Transverse colon (tissue), 4 donors: ENCODE measurements at places on chromosomes 11 and 22.
A peak's percentile ranks its signal among the peaks of the same experiment; 100 is the strongest.

DNA sequence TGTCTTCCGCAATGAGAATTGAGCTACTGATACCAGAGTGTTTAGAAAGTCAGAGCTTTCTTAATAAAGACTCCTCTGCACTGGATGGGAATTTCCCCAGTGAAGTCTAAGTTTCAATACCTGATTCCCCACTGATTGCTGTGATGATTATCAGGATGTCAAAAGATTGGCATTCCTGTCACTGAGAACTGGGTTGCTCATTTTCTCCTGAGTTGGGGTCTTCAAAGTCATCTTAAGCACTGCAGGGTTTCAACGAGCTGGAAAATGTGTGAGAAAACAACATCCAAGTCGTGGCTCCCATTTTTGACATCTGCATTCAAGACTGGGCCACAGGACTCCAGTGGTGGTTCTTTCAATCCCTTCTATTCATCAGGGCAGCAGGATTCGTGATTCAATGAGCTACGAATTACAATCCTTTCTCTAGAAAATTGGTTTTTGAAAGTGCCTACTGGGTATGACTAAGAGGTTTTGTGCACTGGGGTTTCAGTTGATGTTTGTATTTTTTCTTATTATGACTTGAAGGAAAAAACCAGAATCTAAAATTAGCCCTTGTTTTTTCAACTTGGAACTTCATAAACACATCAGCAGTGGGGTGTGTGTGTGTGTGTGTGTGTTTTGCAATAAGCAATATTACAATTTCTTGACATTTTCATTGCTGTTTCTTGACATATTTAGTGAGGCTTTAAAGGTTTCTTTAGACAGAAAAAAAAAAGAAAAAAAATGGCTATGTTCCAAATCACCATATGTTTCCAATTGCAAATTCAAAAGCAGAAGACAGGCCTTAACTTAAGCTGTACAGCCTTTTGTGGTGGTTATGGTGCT lies 233.0 kb downstream of the FAM76B start:
- H3K27me3 ChIP-seq: no peaks in the 10 kb centered on the region
- DNase-seq: no peak
- no peaks in the 10 kb centered on the region for H3K4me1 ChIP-seq

GRCh38 chr22:48489551-48490499 lies 1337.8 kb downstream of the BRD1 start:
- H3K36me3 ChIP-seq: no peaks in the 10 kb centered on the region
- H3K27me3 ChIP-seq: peaks cover 63% of the 10 kb centered on the region
- DNase-seq: no peak

DNA sequence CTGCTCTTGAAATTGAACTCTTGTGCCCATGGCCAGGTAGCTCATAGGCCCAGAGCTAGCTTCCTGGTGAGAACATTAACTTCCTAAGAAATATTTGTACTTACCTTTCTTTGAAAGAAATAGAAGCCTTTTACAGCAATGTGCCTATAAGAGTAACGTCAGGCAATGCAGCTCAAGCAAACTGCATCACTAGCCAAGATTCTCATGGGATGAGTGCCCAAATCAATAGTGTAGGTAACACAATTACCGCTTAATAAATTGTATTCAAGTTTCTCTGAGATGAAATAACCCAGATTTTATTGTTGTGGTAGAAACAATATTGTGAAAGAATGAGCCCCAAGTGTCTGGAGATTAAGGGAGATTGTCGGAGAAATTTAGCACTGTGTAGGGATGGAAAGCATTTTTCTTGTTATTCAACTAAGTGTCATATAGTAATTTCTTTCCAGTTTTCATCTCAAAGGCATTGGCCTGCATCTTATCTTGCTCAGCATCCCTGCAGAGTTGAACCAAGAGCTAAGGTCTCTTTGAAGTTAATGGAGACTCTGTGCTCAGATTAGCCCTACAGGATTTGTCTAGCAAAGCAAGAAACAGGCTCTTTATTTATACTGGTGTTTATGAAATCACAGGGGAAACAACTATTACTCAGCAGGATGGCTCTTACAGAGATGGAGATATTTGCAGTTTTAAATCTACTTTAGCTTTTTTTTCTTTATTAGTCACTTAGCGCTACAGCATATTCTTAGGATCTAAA lies 321.0 kb upstream of the PDGFD start:
- no peaks in the 10 kb centered on the region for H3K4me1 ChIP-seq
- no peaks in the 10 kb centered on the region for H3K36me3 ChIP-seq

DNA sequence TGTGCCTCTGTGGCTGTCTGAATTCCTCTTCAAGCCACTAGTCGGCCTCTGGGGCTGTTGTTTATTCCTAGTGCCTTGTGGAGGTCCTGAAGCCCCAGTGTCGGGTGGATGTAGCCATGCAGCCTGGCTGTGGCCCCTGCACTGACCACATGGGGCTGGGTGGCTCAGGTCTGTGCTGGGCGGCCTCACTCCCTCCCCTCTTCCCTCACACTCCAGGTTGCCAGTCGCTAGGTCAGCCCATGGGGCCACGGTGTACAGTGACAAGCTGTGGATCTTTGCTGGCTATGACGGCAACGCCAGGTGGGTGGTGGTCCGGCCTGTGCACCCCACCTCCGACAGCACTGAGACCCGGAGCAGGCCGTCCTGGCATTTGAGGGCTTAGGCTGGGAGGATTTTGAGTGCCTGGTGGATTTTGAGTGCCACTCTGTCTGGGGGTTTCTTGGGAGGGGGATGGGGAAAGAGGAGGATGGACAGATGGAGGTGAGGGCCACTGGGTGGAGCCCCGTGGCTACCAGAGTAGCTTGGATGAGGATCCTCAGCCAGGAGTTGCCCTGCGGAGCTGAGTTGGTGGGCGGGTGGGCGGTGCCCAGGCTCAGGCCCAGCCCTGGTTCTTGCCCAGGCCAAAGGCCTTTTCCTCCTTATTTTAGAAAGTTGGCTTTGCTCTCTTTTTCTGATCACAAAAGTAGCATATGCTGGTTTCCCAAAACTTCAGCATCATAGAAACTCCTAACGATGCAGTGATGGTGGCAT lies 6.7 kb downstream of the LZTR1 start:
- no peaks in the 10 kb centered on the region for H3K36me3 ChIP-seq
- peaks cover 2% of the 10 kb centered on the region for H3K4me1 ChIP-seq
- no peaks in the 10 kb centered on the region for H3K27me3 ChIP-seq
- H3K4me3 ChIP-seq: no peak overlapping the region
- no peak overlapping the region for H3K27ac ChIP-seq

DNA sequence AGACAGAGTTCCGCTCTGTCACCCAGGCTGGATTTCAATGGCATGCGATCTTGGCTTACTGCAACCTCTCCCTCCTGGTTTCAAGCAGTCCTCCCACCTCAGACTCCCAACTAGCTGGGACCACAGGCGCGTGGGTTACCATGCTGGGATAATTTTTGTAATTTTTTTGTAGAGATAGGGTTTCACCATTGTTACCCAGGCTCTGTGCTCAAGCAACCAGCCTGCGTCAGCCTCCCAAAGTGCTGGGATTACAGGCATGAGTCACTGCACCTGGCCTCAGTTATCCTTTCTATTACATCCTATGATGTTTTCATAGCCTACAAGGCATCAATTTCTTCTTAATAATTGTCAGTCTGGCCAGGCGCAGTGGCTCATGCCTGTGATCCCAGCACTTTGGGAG lies 36.5 kb downstream of the LRRC74B start:
- H3K27me3 ChIP-seq: no peaks in the 10 kb centered on the region
- H3K4me3 ChIP-seq: no peak overlapping the region
- no peaks in the 10 kb centered on the region for H3K4me1 ChIP-seq
- no peak overlapping the region for H3K27ac ChIP-seq

GRCh38 chr11:328012-328411 lies 7.4 kb upstream of the IFITM3 start:
- no peak overlapping the region for H3K27ac ChIP-seq
- no peaks in the 10 kb centered on the region for H3K27me3 ChIP-seq
- H3K4me3 ChIP-seq: no peak overlapping the region
- H3K4me1 ChIP-seq: peaks cover 34% of the 10 kb centered on the region
- no peak for DNase-seq

- no peaks in the 10 kb centered on the region for H3K36me3 ChIP-seq
- peaks cover 3% of the 10 kb centered on the region for H3K4me1 ChIP-seq
- no peak overlapping the region for H3K4me3 ChIP-seq
- DNase-seq: no peak
- H3K27ac ChIP-seq: no peak overlapping the region
These were observed 62.9 kb downstream of the MYEOV start for GRCh38 chr11:69356703-69357457.

GRCh38 chr11:123707606-123708205 lies 33.8 kb downstream of the ZNF202 start:
- no peaks in the 10 kb centered on the region for H3K4me1 ChIP-seq
- no peak overlapping the region for H3K27ac ChIP-seq
- H3K4me3 ChIP-seq: no peak overlapping the region

GRCh38 chr11:128231845-128232410 lies 355.4 kb downstream of the ETS1 start:
- peaks cover 11% of the 10 kb centered on the region for H3K4me1 ChIP-seq
- H3K4me3 ChIP-seq: no peak overlapping the region
- no peak for DNase-seq
- no peaks in the 10 kb centered on the region for H3K36me3 ChIP-seq
- no peaks in the 10 kb centered on the region for H3K27me3 ChIP-seq
- H3K27ac ChIP-seq: no peak overlapping the region

DNA sequence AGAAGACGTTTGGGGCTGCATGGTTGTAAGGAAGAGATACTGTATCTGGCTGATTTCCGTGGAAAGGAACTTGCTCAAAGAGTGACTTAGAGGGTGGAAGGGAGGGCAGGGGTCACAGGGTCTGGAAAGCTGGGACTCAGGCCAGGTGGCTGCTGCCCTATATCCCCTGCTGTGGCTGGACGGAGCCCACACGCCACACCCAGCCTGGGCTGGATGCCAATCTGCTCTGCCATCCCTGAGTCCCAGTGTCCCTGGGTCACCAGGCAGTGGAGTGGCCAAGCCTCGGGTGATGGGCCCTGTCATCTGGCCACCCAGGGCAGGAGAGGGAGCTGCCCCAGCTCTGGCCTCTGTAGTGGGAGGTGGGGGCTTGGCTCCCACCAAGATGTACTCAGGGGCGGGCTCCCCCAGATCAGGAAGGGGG lies 26.5 kb upstream of the KRTAP5-7 start:
- H3K4me1 ChIP-seq: no peaks in the 10 kb centered on the region
- DNase-seq: no peak
- H3K27ac ChIP-seq: no peak overlapping the region
- H3K36me3 ChIP-seq: no peaks in the 10 kb centered on the region

DNA sequence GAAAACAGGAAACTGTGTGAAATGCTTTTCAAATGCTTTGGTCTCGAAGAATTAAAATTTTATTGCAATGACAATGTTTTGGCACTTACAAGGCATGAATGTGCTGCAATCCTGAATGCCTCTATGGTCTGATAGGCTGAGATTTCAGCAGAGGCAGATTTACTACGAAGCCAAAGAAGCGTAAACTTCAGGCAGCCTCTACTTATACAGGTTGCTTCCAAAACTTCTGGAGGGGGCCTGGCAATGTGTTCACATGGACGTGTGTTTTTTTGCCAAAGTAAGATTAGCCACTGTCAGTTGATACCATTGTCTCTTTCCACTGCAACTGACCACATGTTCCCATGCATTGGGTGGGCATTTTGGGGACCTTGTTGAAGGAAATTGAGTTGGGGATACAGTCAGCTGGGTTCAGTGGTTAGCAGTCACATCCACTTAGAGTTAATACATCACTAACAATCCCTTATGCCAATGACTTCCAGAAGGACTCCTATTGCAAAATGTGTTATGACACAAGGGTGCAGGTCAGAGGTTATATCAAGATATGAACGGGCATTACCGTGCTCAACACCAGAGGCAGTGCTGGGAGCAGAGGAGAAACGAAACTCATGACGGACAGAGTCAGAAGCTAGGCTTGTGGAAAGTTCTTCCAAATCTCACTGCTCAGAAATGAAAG lies 48.8 kb downstream of the ABTB2 start:
- H3K36me3 ChIP-seq: no peaks in the 10 kb centered on the region

- no peak for DNase-seq
- H3K36me3 ChIP-seq: no peaks in the 10 kb centered on the region
- H3K4me1 ChIP-seq: no peaks in the 10 kb centered on the region
These were observed 8.7 kb upstream of the MRPL23 start for GRCh38 chr11:1938343-1939005.

- peak overlapping the region; percentile 92 for H3K27ac ChIP-seq
- no peaks in the 10 kb centered on the region for H3K36me3 ChIP-seq
- DNase-seq: peak; percentile 90
- peaks cover 27% of the 10 kb centered on the region for H3K4me1 ChIP-seq
- peak overlapping the region; percentile 76 for H3K4me3 ChIP-seq
These were observed 1.5 kb downstream of the CASTOR1 start for GRCh38 chr22:30287648-30288418.

DNA sequence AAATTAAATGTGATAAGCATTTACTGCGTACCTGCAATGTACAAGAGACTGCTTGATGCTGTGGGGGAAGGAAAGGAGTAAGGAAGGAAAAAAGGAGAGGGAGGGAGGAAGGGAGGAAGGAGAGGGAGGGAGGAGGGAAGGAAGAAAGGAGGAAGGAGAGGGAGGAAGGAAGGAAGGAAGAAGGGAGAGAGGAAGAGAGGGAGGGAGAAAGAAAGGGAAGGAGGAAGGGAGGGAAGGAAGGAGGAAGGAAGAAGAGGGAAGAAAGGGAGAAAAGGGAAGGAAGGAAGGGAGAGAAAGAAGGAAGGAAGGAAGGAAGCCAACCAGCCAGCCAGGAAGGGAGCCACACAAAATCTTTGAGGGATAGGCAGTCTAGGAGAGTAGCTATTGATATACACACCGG lies 44.0 kb upstream of the MYO18B start:
- no peak overlapping the region for H3K27ac ChIP-seq
- H3K36me3 ChIP-seq: no peaks in the 10 kb centered on the region
- H3K27me3 ChIP-seq: no peaks in the 10 kb centered on the region
- no peaks in the 10 kb centered on the region for H3K4me1 ChIP-seq
- no peak for DNase-seq

DNA sequence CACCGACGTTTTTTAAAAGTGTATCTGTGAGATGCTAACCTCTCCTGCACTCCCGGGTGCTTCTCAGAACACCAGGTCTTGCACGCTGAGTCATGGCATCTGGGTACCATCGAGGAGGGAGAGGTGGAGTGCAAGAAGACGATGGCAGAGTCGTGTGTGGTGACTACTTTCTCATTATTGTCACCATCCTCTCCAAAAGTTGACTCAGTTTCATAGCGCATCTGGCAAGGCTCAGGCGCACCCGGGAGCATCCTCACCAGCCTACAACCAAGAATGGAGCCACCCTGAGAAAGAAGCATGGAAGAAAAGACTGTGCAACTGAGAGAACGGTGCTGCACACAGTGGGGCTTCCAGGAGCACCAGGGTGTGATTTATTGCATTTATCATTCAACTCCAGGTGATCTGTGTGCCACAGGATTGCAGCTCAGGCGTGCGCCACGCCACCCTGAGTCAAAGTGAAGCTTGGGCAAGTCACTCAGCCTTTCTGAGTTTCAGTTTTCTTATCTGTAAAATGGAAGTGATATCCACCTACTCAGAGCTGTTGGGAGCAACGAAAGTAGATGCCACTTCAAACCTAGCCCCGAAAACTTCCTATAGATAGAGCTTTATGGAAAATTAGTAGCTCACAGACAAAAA lies 65.4 kb downstream of the LINC01488 start:
- no peaks in the 10 kb centered on the region for H3K36me3 ChIP-seq
- H3K27me3 ChIP-seq: no peaks in the 10 kb centered on the region
- no peak overlapping the region for H3K27ac ChIP-seq
- H3K4me1 ChIP-seq: no peaks in the 10 kb centered on the region
